ENCODE measurements at places on chromosomes 2 and 18.

DNA sequence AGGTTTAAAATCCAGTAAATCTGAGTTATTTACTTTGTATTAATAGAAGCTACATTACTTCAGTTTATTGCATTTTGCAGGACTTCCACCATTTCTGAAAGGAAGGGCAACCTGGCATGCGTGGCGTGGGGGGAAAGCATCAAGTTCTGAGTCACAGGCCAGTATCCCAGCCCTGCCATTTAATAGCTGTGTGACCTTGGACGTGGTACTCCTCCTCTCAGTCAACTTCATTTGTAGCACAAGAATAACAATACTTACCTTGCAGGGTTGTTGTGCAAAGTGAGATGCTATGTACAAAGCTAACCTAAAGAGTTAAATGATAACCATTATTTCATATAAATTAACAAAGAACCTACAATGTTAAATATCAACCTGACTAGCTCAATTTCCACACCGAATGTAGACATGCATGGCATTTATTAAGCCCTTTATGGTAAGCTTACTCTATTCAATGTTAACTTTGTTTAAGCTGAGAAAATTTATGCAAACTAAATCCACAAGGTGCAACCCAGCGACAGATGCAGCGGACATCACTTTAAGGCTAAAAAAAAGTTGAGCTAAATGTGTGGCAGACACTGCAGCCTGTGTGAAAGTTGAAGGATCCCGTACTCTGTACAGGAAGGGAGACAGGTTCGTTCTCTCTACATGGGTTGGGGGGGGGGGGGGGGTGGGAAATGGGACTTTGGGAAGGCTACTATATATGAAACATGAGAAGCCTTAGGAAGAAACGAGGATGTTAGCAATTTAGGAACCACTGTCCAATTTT is 17.2 kb upstream of the STPG4 start:
- no peak for DNase-seq

DNA sequence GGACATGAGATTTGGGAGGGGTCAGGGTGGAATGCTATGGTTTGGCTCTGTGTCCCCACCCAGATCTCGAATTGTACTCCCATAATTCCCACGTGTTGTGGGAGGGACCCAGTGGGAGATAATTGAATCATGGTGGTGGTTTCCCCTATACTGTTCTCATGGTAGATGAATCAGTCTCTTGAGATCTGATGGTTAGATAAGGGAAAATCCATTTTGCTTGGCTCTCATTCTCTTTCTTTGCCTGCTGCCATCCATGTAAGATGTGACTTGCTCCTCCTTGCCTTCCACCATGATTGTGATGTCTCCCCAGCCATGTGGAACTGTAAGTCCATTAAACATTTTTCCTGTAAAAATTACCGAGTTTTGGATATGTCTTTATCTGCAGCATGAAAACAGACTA is 80.9 kb upstream of the GALNT5 start:
- no peak for DNase-seq

- no peak for DNase-seq
Measured at GRCh38 chr2:57373530-57373929, 673.1 kb upstream of the VRK2 start.

DNA sequence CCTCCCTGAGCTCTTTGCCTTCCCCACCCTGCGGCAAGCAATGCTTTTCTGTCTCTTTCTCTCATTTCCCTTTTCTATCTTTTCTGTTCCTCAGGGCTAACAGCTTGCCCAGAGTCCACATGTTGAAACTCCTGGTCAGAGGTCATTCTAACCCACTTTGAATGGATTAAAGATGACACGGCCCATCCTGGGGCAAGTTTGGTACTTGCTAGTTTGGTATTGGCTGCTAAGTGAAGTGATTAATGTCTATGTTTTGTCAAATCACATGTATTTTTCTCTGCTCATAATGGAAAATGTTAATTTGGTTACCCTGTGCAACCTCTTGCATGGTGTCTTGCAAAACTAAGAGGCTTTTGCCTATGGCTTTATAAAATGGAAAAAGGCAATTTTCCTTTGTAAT is 960.2 kb downstream of the CNTNAP5 start:
- DNase-seq = no peak

DNA sequence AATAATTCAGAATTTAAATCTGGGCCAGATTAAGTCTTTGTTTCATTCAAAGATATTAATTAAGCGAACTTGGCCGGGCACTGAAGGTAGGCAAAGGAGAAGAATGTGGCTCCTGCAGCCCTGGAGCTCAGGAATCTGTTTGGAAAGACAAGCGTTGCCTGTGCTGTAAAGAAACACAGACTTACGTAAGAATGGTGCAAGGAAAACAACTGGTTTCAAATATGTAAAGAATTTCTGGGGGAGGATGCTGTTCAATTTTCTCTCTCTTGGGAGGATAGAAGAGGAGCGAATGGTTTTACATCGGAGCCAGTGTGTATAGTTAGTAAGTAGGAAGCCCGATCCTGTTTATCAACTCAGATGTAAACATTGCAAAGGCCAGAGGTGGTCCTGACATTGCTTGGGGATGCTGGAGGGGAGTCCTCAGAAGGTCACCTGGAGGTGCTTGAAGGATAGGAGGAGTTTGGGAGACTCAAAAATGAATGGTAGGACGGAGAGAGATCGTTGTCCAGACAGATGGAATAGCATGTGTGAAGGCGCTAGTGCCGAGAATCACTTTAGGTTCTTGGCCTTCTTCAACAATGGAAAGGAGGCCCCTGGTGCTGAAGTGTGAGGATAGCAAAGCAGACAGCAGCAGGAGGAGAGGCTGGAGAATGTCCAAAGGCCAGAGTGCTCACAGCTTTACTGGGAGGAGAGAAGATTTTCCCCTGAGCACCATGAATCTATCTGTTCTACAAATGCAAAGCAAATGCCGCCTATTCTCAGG is 456.1 kb downstream of the LPIN1 start:
- DNase-seq = no peak

- no peak for DNase-seq
Measured at GRCh38 chr2:17813742-17814473, 2.4 kb upstream of the MSGN1 start.

GRCh38 chr2:207458582-207458981 is 71.2 kb upstream of the CREB1 start:
- no peak for DNase-seq
